ENCODE measurements at places on chromosomes 1 and 21.

- no peak for DNase-seq
These were observed 310.6 kb upstream of the PTBP2 start for GRCh38 chr1:96411006-96411405.

DNA sequence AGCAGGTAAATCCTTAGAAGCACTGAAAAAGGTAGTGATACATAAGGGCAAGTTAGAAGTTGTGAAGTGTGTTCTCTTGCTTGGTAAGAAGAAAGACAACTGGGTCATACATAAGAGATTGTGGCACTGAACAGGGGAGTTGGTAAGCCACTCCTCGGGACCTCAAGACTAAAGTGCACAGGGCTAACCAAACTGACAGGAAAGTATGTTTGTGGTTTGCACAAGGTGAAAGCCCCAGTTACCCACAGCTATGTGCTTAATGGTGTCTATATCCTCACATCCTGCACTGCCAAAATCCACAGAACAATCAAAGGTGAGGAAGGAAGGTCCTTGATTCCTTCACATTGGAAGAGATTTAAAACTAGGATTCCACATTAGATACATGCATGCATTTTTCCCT is 276.5 kb downstream of the DNM3 start:
- DNase-seq, result no peak

GRCh38 chr1:55309786-55310504 is 94.8 kb upstream of the USP24 start:
- DNase-seq, result no peak

GRCh38 chr1:1014799-1015681 is 1.7 kb downstream of the ISG15 start:
- DNase-seq, result no peak

DNA sequence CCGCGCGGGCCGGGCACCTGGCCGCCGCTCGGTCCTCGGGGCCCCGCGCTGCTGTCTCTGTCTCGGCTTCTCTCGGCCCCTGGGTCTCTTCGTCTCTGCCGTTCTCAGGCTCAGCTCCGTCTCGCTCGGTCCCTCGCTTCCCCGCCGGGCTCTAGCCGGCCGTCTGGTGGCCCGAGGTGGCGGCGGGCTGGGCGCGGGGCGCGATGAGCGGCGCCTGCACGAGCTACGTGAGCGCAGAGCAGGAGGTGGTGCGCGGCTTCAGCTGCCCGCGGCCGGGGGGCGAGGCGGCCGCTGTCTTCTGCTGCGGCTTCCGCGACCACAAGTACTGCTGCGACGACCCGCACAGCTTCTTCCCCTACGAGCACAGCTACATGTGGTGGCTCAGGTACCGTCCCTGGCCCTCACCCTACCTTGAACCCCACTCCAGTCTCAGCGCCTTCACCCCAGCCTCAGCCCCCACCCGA is 355 bp downstream of the SHISAL2A start:
- DNase-seq, result no peak

DNA sequence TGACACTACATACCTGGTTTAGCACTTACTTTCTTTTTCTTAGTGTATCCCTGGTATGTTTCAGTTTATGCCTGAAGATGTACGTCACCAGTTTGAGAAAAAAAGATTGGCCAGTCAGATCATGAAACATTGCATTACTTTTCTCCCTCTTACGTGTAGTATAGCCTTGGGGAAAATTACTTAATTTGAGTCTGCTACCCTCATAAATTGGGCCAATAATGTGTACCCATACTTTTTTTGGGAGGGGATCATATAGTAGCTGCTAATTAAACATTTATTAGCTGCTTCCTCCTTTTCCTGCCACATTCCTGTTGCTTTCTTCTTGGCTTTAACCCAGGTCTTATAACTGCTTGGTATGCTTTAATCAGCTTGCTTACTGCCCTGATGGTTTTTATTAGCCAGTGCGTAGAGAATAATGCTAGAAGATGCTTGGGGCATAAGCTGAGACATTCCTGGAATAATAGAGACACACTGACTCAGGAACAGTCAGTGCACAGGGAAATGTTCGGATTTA is 32.1 kb downstream of the RABGAP1L start:
- DNase-seq, result no peak

DNA sequence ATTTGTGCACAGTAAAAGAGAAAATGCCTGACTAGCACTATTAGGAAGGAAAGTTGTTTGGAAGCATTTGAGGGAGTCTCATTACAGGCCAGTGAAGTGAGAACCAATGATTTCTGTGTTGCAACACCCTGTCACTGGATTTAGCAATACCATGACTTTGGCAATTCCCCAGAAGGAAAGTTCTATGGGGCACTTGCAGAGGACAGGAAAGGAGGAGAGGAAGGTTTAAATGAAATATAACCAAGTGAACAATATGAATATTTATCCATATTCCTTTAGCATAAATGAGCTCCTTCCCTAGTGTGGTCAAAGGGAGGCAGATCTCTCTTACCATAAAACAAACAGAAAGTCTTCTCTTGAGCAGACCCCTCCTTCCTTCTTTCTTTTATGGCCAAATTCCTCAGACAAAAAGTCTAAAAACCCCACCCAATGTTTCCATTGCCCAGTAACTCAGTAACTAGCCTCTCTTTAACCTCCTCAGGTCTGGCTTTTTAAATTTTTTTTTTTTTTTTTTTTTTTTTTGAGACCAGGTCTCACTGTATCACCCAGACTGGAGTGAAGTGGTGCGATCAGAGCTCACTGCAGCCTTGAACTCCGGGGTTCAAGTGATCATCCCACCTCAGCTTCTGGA is 5.5 kb downstream of the TLR5 start:
- DNase-seq, result no peak

GRCh38 chr1:112694363-112694929 is 12.5 kb downstream of the RHOC start:
- no peak for DNase-seq

GRCh38 chr1:115114308-115114707 is 25.0 kb upstream of the TSPAN2 start:
- no peak for DNase-seq
